ENCODE measurements at places on chromosomes 7 and 10.

DNA sequence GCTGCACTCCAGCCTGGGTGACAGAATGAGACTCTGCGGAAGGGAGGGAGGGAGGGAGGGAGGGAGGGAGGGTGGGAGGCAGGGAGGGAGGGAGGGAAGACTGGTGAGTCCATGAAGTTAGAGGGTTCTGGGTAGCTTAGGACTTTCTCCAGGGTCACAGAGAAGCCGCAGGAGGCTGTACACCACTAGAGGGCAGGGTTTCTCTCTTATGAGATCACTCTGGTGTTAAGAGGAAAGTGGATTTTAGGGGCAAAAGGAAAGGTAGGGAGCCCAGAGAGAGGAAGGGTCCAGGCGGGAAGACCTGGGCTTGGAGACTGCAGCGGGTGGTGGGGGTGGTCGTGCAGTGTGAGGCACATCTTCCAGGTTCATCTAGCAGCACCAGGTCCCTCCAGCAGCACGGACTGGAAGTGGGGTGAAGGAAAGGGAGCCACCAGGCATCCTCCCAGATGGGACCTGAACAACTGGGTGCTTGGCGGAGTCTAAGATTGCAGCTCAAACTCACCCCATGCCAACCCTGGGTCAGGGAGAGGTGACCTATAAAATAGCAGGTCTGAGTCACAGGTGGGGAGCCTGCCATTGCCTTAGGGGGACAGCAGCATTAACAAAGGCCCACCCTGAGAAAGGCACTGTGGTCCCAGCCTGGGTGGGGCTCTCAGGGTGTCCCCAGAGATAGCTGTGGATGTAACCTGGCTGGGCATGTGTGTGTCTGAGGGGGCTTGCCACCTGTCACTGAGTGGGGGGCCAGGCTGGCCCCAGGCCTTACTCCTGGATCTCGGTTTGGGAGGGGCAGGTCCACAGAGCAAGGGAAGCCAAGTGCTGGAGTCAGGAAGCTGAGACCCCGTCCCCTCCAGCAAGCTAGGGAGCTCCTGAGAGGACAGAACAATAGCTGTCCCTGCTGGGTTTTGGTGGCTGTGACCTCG is 48.5 kb upstream of the SLC29A3 start:
- peak; percentile 5 for DNase-seq

GRCh38 chr10:86385806-86386205 is 19.2 kb upstream of the GRID1 start:
- no peak for DNase-seq

- DNase-seq, result peak; percentile 21
Observed at GRCh38 chr7:191981-192649, at the start of gene FAM20C. Gene FAM20C (plus strand): TSS chr7:192571. CDS start chr7:193200, 629 bp downstream.

DNA sequence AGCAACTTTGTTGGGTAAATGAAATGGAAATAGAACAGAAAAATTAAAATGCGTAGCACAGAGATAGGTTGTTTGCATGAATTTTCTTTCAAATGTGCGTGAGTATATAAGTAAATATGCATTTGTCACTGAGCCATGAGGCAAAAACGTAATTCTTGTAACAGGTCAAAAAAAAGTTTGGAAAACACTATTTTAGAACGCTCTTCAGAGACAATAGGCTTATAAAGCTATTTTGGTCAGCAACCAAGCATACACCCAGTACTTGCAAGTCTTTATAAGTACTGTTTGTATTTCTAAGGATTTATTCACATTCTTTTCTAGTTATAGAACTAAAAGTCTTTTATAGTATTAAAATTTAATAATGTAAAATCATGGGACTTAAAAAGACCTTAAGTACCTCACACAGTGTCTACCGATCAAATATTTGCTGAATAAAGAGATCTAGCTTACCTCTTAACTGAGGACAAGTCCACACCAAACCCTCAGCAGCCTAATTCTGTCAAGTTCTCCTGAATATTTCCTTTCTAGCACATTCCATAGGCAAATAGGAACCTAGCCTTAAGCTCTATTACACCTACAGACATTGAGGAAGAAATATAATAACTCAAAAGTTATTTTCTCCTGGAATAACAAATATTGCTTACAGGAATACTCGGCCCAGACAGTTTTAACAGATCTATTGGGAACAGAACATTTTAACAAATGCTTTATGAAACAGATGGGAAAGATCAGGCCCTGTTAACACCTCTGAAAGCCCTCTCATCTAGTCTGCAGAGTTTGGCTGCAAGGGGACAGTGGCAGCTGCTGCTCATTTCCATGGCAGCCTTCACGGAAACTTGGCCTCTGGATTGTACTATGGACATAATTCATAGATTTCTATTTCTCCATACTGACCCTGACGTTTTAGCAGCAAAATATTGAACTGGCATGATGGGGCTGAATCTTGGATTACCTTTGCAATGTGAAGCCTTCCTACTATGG is 8.8 kb downstream of the CRPPA start:
- DNase-seq, result no peak

DNA sequence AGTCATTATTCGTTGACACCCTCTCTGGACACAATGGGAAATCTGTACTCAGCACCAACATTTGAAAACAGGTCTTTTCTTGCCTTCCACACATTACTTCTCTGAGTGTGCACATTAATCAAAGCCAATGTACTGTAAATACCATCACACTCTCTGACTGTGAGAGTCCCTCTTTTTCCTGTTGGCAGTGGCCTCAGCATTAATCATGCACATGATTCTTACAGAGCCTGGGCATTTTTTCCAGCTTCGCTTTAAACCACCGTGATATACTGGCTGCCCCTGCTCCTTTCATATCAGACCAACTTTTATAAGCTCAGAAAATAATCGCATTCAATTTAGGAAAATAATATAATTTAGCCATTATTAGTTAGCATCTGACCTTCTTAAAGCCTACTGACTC is 919.4 kb upstream of the LRRTM3 start:
- no peak for DNase-seq

- DNase-seq, result no peak
Observed at GRCh38 chr7:69203871-69204270, 394.4 kb upstream of the AUTS2 start.

DNA sequence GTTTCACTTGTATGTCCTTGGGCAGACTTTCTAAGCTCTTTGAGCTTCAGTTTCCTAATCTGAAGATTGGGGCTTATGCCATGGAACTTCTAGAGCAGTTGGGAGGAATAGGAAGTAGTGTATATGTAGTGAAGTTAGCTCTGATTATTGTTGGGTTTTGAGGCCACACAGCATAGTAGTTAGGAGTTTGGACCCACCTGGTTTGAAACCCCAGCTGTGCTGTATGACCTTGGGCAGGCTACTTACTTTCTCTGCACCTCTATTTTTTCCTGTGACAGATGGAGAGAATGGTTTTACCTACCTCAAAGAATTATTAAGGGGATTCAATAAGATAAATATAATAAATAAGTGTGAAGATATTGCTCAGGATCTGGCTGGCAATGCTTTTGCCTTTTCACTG is 61.4 kb upstream of the ADRB1 start:
- no peak for DNase-seq

- no peak for DNase-seq
Observed at GRCh38 chr7:134798155-134798554, 18.7 kb downstream of the CALD1 start.

GRCh38 chr7:131774419-131775220 is 218.2 kb upstream of the PODXL start:
- no peak for DNase-seq

DNA sequence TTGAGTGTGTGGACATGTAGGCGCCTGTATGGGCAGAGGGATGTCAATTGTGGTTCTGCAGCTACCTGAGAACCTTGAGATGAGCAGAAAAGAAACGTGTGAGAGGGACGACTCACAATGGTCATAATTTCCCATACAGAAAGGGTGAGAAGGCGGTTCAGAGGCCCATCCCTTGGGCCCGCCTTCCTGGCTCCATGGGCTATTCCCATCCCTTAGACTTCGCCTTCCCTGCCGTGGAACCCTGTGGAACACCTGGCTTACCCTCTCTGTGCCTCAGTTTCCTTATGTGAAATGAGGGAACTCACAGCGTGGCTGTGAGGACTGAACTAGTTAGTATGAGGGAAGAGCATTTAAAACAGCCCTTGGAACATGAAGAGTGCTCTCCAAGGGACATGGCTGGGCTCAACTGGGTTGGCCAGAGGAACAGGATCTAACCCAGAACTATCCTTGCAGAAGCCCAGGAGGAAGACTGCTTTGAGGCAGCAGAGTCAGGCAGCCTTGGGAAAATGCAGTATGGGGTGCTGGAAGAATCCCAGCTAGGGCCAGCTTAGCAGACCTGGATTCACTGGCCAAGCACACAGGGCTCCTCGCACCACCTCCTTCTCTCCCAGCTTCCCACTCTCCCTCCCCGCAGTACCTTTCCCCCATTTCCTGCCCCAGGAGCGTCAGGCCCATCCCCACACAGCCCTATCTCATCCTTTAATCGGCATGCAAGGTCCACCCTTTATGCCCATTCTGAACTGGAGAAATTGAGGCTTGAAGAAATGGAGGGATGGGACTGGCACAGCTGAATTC is 11.1 kb upstream of the ZMIZ1 start:
- no peak for DNase-seq

DNA sequence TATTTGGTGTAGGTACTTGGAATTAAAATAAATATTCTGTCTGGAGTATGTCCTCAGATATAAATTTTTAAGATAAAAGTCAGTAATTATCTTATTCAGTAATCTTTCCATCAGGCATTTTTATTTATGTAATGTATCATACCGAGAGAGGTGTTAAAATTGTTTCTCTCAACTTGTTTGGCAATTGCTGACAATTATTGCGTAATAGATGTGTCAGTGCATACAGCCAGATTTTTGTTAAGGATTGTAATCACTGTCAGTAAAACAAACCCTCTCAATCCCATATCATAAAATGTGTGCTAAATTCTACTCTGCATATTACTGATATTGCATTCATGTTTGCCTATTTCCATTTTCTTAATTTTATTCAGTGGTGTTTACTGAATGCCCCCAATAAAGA is 69.2 kb downstream of the CNTNAP2 start:
- DNase-seq, result no peak

- no peak for DNase-seq
Observed at GRCh38 chr10:51129946-51130544, 55.8 kb downstream of the PRKG1 start.

- no peak for DNase-seq
Observed at GRCh38 chr7:86904949-86905834, 154.3 kb downstream of the ELAPOR2 start.

All from CD4-positive, alpha-beta T cell treated with Interleukin-1 beta for 1 hour (primary cell).